Endothelial cell (in vitro differentiated cells): ENCODE measurements at places on chromosomes 11 and 22. TPM values are rescaled to one million over a fixed set of nuclear protein-coding genes. Genes with fewer than 3 reads are reported as not detected.

Gene SHISA8
- total RNA-seq = 0.41 TPM

- DNase-seq = no peak
Observed at GRCh38 chr11:45525393-45525792, 140.0 kb downstream of the CHST1 start.

Gene IGLL1
- total RNA-seq = not detected

DNA sequence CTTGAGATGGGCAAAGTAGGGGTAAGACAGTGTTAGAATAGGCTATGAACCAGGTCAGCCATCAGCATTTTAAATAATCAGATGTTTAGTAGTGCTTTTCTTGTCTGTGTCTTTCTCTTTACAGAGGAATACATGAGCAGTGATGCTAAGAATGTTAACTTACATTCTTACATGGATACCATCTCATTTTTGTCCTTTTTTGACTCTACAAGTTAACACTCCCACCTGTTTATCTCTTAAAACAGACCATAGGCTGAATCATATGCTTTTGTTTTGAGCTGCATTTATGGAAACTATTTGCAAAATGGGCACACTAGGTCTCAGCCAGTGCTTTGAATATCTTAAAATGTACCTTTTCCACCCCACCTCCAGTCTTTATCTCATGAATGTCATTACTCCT, 25.6 kb upstream of the ADSL start:
- DNase-seq = no peak

DNA sequence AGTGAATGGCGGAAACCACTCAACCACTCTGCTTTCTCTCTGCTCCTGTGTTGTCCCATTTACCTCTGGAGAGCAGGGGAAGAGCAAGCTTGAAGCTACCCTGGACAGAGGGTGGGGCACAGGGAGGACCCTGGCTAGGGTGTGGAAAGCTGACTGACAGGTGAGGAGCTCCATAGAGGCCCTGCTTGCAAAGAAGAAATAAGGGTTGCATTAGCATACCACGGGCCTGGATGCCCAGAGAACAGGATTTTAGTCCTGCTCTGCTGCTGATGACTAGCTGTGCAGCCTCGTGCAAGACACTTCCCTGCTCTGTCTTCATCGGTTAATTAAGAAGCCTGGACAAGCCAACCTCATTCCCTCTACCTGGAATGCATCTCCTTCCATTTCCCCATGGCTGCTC, 135.0 kb downstream of the BUD13 start:
- DNase-seq = no peak

GRCh38 chr11:122900587-122901202, 18.1 kb downstream of the JHY start:
- no peak for DNase-seq

GRCh38 chr22:39170825-39171622, 18.5 kb upstream of the CBX7 start:
- peak; percentile 95 for DNase-seq

DNA sequence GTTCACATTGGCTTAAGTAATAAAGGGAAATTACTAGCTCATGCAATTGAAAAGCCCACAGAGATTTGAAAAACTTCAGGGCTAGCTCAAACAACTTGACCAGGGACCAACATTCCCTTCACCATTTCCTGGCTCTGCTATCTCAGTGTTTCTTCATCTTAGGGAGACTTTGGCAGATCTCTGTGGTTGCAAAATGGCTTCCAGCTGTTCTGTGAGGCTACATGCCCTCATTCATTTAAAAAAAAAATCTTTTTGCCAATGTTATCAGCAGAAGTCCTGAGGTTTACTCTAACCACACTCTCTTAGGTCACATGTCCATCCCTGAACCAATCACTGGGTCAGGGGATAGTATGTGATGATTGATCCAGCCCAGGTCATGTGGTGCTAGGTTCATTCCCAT, 13.9 kb upstream of the RASSF10 start:
- no peak for DNase-seq

- DNase-seq = no peak
Observed at GRCh38 chr11:48008951-48009270, 28.6 kb downstream of the PTPRJ start.

DNA sequence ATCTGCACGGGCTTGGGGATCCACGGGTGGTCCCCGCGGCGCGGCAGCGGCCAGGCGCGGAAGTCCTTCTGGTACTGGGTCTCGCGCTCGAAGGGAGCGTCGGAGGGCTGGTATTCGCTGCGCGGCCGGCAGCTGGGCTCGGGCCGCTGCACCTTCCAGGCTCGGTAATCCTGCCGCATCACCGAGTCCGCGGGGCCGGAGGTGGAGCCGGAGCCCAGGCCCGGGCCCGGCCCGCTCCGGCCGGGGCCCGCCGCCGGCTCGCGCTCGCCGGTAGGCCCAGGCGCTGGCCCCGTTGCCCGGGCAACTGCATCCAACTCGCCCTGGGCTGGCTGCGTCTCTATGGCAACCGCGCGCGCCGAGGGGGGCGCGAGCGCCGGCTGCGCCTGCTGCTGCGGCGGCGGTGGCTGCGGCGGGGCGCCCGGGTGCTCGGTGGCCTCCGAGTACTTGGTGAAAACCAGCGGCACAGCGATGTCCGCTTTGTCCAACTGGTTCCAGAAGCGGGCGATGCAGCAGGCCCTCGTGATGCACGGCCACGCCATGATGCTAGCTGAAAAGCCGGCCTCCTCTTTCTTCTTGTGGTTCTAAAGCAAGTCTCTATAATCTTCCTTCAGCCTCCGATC, 897 bp downstream of the MAP6 start:
- DNase-seq = peak; percentile 55

DNA sequence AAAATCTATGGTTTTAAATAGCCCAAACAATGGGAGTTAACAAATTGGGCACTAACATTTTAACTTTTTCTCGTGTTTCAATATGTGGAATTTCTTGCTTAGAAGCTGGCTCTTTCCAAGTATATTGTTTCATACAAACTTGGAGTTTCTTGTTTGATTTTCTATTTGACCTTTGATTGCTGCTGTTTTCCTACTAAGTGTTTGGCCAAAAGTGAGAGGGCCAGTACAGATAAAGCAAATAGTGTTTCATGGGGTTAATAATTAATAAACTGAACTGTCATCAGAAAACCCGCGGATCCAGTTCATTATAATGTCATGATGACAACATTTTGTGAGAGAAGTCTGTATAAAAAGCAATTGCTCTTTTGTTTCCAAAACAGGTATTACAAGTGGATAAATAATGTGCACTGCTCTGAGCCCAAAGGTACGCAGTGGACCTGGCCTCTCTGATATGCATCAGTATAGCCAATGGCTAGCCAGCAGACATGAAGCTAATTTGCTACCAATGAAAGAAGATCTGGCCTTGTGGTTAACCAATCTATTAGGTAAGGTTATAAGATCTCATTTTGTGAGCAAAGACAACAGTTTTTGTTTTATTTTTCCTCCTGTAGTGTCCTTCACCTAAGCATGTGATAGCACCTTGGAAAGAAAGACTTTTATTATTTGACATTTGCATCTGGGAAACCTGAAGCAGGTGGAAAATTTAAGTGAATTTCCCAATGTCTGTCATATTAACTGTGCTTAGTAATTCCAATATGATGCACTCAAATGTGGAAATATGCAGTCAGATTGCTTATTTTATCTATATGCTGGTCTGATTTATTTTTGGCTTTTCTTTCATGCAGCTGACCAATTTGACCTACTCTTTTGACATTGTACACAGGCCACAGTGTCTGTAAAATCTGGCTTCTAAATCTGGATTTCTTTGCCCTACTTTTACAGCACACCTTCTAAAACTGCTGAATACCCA, 8.3 kb downstream of the GAS2 start:
- DNase-seq = no peak

DNA sequence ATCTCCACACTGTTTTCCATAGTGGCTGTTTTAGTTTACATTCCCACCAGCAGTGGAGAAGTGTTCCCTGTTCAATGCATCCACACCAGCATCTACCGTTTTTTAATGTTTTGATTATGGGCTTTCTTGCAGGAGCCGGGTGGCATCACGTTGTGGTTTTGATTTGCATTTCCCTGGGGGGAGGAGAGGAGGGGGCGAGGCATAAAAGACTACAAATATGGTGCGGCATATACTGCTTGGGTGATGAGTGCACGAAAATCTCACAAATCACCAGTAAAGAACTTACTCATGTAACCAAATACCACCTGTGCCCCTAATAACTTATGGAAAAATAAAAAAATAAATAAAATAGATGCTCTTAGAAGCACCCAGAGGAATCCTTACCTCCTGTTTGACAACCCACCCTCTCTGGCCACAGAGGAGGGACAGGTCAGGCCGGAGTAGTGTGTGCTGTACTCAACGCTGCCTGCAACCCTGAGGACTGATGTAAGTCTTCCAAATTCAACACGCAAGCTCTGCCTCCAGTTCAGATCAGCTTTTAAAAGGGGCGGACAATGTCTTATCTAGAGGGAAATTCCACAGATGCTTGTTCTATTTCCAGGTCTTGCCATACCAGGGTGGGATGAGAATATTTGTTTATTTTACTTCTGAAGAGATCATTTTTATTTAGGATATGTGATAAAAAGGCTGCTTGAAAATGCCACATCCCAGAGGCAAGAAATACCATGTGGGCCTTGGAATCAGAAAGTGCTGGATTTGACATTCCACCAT, 329.6 kb upstream of the B3GAT1 start:
- DNase-seq = no peak

Gene GP1BB
- not detected for total RNA-seq

- no peak for DNase-seq
Observed at GRCh38 chr11:77081381-77081851, 14.6 kb downstream of the CAPN5 start.

- DNase-seq = peak; percentile 16
Observed at GRCh38 chr11:72353861-72354260, 80.5 kb downstream of the CLPB start.

Gene FGF4
- not detected for total RNA-seq

- DNase-seq = no peak
Observed at GRCh38 chr11:33006010-33006409, 9.7 kb upstream of the DEPDC7 start.

Gene CNGA4
- total RNA-seq = not detected

Gene DNAJB7
- not detected for total RNA-seq

DNA sequence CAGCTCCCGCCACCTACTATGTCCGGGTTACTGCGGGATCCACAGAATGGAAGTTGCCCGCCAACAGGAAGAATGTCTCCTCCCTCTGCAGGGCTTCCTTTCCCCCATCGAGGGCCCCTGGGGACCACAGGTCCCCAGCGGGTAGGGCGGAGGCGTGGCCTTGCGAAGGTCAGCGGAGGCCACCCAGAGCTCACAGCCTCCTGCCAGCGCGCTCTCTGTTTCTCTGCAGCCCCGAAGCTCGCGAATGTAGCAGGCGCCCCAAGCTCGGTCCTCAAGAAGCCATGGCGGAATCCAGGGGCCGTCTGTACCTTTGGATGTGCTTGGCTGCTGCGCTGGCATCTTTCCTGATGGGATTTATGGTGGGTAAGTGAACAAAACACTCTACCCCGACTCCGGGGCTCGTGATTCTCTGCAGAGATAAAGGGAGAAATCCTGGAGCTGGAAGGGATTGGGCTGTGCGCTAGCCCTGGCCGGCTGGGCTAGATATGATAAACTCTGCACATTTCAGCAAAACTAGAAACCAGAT, at the start of gene NAALAD2:
TSS of gene NAALAD2 (plus strand) at position 186 of the 526 bp plus-strand sequence. CDS start at position 282, 96 bp downstream.
- peak; percentile 55 for DNase-seq

Gene LRP4
- 21.8 TPM for total RNA-seq

Gene OR51E2
- total RNA-seq = not detected

Gene PDE2A
- total RNA-seq = 65.9 TPM

GRCh38 chr11:83816572-83817187, 530.5 kb upstream of the CCDC90B start:
- no peak for DNase-seq

Gene ARHGAP42
- 19.1 TPM for total RNA-seq

Gene IL18
- total RNA-seq = 0.90 TPM

Gene OR2AG1
- total RNA-seq = not detected

- no peak for DNase-seq
Observed at GRCh38 chr11:98455500-98456307, 565.0 kb upstream of the CNTN5 start.
